ENCODE measurements at places on chromosomes 1 and 21.
A peak's percentile ranks its signal among the peaks of the same experiment; 100 is the strongest.

DNA sequence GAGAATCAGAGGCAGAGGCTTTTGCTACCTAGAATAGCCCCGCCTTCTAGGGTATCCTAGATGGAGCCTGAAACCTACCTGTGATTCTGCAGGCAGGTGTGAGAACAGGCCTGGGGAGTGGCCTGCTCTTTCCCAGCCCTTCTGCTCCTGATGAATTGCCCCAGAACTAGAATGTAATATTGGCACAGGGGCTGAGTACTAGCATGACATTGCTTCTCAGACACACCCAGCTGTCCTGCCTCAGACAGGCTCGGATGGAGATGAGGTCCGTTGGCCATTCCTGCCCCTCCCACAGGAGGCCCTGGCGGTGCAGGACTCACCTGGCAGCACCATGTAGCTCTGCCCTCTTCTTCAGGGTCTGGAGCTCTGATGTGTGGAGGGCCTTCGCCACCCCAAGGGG, 237.6 kb downstream of the GRIK3 start:
- no peak for DNase-seq

GRCh38 chr1:54949053-54949452, 31.4 kb upstream of the TMEM61 start:
- no peak for DNase-seq

- no peak for DNase-seq
These were observed 101.1 kb downstream of the RHOU start for GRCh38 chr1:228836427-228836826.

DNA sequence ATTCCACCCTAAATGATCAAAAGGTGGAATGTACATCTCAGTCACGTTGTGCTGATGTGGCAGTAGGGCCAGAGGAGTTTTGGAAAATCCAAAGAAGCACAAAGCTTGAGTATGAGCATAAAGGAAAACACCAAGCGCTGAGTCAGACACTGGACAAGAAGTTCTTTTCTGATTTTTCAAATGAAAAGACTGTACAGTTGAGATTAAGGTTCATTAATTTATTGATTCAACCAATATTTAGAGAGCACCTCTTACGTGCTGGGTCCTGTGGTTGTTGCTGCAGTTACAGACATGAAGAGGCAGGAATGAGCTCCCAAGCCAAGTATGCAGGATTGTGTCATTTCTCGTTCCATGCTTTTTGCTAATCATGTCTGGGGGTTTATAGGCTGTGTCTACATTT, 28.9 kb upstream of the APP start:
- no peak for DNase-seq

- DNase-seq, result no peak
These were observed 74.3 kb downstream of the TNFSF18 start for GRCh38 chr1:172976222-172977041.

- peak; percentile 87 for DNase-seq
These were observed at the start of gene EVA1B for GRCh38 chr1:36323636-36324352. Gene EVA1B (minus strand): TSS chr1:36323645. CDS start chr1:36323037, 608 bp downstream.

- peak; percentile 64 for DNase-seq
These were observed 6.7 kb upstream of the EPHA8 start for GRCh38 chr1:22556391-22557104.

DNA sequence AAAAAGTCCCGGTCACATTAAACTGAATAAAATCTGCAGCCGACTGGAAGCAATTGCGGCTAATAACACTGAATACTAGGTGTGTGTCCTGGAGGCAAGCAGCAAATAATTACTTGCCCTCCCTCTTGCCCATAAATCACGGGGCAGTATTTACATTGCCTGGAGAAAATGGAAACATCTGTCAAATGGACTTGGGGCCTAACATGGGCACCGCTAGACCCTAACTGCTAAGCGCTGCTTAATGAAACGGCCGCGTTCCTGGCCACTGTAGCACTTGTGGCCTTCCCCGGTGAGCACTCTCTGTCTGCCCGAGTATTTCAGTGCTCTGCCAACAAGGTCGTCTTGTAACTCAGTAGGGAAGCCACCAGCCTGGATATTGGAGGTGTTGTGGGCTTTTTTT, 23.9 kb upstream of the KNCN start:
- DNase-seq, result no peak

DNA sequence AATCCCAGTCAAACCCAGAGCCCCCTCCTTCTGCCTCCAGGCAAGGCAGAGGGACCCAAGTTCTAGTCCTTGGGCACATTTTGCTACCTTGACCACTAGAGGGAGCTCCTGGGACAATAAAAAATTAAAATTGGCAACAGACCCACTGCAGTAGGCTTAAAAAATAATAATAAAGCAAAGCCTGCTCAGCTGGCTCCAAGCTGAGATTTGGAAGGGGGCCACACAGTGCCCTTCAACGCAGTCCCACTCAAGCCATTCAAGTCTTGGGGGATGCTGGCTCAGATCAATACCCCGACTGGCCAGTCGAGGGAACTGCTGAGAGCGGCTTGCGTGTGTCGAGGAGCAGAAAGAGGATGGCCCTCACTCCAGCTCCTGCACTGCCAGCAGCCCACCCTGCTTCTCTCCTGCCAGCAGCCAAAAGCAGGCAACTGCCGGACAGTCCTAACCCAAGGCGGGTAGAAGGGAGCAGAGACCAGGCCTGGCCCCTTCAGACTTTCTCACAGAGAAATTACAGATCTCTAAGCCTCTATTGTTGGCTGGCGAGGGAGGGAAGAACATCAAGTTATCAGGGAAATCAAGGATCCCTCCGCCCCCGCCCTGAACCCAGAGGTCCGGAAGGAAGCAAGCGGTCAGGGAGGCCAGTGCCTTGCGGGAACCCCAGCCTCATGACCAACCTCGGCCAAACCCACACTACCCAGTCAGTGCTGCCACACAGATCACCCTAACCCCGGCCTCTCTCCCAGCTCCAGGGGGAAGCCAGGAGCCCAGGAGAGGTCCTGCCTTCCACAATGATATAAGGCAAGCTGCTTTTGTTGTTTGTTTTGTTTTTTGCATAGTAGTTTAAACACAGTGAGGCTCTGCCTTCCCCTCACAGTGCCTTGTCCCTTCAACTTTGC, 4.9 kb upstream of the ALDH4A1 start:
- peak; percentile 75 for DNase-seq

- DNase-seq, result no peak
These were observed 330.7 kb downstream of the CAMTA1 start for GRCh38 chr1:7116001-7116400.

- no peak for DNase-seq
These were observed 27.3 kb downstream of the SIPA1L2 start for GRCh38 chr1:232602622-232603021.

DNA sequence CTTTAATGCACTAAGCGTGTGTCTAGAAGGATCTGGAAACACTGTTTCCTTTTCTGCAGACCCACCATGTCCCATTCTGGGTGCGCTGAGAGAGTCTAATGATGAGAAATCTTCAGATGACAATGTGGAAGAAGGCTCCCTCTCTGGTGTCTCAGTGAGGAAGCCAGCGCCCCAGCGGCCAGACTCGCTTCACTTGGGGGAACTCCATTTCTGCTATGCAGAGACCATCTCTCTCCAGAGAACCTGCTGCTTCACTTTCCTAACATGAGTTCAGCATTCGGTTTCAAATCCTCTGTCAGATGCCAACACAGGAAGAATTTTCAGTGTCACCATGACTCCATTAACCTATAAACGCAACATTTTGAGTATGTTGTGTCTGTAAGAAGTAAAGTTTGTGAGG, 121.8 kb downstream of the SYF2 start:
- DNase-seq, result no peak

GRCh38 chr1:22673486-22674409, 20.7 kb downstream of the C1QB start:
- peak; percentile 53 for DNase-seq

DNA sequence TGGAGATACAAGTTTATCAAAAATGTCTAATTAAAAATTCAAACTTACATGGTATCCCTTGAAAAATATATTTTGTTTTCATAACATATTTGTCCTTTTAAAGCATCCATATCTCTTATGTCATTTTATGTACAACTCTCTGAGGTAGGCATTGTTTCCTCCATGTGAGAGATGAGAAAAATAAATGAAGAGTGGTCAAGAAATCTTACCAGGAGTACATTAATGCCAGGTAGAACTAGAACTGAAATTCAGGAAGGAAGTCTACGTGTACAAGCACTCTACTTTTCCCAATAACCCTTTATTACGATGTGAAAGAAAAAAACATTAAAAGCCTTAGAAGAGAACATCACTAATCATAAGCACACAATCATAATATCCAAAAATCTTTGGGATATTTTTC, 5.6 kb downstream of the BRINP3 start:
- DNase-seq, result no peak

DNA sequence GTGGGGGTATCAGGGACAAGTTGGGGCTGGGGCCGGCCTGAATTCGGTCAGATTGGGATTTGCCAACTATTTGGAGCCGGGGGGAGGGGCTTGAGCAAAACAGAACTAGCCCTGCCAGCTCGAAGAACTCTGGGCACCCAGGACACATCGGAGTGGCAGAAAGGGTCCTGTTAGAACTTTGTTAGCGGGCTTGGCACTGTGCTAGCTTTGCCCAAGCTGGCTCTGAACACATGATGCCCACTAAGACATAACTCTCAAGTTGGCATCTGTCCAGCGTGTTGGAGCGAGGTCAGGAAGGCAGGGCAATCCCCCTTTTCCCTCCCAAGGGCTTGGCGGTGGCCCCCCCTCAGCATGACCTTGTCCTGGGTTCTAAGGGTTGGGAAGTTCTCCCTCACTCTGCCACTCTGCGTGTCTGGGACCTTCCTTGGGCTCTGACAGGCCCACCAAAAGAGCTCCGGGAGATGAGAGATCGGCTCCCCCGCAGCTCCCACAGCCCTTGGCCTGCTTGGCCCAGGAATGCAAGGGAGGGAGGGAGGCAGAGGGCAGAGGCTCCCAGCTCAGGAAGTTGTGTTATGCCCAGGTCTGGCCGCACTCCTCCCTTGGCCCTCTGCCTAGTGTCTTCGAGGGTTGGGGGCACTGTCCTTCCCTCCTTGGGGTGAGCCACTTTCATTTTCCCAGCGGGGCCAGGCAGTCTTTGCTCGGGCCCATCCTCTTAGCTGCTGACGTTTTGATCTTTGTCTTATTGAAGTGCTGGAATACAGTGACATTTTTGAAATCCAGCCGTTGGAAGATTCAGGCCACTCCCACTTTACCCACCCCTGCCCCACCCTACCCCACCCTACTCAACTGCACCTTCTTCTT, 1.2 kb downstream of the LMNA start:
- DNase-seq, result peak; percentile 70

DNA sequence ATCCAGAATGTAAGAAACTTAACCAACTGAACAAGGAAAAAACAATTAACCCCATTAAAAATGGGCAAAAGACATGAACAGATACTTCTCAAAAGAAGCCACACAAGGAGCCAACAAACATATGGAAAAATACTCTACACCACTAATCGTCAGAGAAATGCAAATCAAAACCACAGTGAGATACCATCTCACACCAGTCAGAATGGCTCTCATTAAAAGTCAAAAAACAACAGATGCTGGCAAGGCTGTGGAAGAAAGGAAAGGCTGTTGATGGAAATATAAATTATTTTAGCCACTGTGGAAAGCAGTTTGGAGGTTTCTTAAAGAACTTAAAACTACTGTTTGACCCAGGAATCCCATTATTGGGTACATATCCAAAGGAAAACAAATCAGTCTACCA, 51.2 kb downstream of the RGS4 start:
- no peak for DNase-seq

- no peak for DNase-seq
These were observed 33.6 kb upstream of the FOXE3 start for GRCh38 chr1:47382399-47382983.

- DNase-seq, result peak; percentile 73
These were observed 21.6 kb downstream of the HUNK start for GRCh38 chr21:31894457-31894856.

DNA sequence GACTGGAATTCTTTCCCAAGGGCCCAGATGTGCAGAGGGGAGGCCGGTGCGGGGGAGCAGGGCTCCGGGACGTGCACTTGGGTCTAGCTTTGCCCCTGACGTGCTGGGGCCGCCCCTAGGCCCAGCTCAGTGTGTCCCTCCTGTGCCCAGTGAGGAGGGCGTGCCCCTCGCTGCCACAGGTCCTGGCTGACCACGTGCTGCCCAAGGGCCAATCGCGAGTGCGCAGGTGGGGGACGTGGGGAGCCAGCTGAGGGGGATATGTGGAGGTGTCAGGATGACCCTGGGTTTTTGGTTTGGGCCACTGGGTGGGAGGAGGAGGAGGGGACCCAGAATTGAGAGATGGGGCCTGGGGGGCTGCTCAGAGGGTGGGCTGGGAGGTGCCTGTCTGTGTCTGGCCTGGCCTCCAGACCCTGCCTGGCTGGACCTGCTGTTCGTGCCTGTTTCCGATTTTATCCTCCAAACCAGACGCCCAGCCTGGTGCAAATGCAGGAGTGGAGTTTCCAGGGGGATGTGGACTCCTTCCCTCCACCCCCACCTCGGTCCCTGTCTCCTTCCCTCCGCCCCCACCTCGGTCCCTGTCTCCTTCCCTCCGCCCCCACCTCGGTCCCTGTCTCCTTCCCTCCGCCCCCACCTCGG, 6.1 kb upstream of the RNF223 start:
- peak; percentile 91 for DNase-seq

GRCh38 chr1:155105604-155106011, 22.1 kb upstream of the EFNA1 start:
- peak; percentile 43 for DNase-seq

DNA sequence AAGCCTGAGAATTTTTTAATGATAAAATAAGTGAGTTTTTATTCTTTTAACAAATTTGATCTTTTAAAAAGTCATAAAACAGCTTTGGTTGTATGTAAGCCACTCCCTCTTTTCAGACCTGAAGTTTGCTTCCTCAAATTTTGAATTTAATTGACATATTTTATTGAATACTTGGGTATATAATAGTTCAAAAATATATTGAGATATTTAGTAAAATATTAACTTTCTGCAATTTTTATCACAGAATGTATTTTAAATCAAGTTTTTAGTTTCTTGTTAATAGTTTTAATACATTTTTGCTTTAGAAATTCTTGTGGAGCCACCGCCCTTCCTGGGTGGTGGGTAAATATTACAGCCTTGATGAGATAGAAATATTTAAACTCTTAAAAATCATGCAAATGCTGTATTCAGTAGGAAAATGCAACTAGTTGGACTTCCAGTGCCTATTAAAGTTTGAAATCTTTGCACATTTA, 867 bp downstream of the PTPRC start:
- DNase-seq, result no peak

DNA sequence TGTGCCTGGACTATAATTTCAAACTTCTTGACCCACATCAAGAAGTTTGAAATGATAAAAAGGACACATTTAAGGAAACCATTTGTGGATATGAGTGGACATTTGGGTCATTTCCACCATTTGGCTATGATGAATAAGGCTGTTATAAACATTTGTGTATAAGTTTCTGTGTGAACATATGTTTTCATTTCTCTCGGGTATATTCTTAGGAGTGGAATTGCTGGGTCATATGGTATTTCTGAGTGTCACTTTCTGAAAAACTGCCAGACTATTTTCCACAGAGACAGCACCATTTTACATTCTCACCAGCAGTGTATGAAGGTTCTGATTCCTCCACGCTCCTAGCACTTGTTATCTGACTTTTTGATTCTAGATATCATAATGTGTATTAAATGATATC, 50.8 kb downstream of the GPR137B start:
- DNase-seq, result no peak

DNA sequence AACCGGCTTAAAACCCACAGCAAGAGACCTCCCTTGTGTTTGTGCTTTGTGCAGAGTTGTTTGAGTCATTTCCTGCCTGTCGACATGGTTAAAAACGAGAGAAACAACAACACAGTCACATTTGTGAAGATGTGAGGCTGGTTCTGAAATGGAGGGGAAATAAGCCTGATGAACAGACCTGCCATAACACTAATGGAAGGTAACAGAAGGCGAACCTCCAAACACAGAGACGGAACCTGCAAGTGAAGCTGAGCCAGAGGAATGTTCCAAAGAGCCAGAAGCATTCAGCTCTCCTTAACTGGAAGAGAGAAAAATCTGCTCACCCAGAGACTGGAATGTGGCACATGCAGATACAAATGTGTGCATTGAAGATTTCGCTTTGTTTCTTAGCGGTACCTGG, 53.2 kb upstream of the RAVER2 start:
- peak; percentile 6 for DNase-seq
